Activated naive CD4-positive, alpha-beta T cell treated with anti-CD3 and anti-CD28 coated beads for 36 hours (primary cell): ENCODE measurements at places on chromosomes 4 and X. TPM values are rescaled to one million over a fixed set of nuclear protein-coding genes. Genes with fewer than 3 reads are reported as not detected.
A peak's percentile ranks its signal among the peaks of the same experiment; 100 is the strongest.

DNA sequence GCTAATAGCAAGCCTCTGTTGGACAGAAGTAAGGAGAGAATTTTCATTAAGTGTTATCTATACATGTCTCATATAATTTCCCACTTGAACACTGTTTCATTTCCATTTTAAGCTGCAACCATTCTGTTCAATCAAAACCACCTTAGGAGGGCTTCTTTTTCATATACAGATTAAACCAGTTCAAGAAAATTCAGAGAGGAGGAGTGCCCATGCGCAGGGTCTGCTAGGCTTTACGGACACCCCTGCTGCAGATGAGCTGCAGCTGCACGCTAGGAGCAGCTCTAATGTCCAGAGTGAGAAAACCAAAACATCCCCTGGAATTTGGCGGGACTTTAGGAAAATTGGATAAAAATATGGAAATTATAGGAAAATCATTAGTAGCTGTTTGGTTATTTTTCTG, 541.0 kb downstream of the SPRY1 start:
- H3K27me3 ChIP-seq: no peaks in the 10 kb centered on the region
- H3K27ac ChIP-seq: no peak overlapping the region
- DNase-seq: no peak
- H3K4me1 ChIP-seq: no peaks in the 10 kb centered on the region
- H3K4me3 ChIP-seq: no peak overlapping the region
- H3K36me3 ChIP-seq: no peaks in the 10 kb centered on the region

DNA sequence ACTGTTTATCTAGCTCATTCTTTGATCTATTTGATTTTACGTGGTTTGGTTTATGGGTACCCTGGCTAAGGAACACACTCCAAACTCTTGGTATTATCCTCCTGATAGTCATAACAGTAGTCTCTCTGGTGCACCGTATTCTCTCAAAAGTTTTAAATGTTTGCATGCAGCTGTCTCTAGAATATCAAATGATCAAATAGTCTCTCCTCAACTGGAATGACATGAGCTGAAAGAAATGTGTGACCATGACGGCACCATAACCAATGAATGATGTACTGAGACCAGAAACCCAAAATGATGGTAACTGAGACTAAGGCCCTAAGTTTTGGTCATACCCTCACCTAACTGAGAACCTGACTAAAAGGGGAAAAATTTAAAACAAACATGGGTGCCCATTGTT, 319.4 kb downstream of the SLC7A11 start:
- H3K4me1 ChIP-seq: no peaks in the 10 kb centered on the region
- H3K27ac ChIP-seq: no peak overlapping the region
- no peaks in the 10 kb centered on the region for H3K27me3 ChIP-seq
- no peak for DNase-seq

DNA sequence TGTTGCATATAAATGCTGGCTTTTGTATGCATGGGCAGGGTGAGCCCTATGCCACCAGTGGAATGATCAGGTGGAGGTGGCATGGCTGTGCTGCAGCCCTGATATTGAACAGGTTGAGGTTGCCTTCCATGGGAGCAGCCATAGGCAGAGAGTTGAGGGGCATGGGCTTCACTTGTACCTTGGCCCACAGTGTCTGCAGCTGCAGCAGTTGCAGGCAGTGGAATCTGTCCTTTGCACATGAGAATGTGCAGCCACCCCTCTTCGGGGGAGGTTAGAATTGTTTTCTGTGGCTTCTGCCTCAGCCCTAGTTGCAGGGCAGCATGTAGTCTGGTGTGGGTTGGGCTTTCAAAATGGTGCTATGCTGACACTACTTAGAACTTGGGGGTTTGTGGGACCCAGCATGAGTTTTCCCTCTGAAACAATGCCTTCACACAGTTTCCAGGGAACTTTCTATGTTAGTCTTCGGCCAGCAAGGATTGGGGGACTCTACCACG, 25.4 kb upstream of the VSIG1 start:
- peaks cover 52% of the 10 kb centered on the region for H3K4me1 ChIP-seq
- no peaks in the 10 kb centered on the region for H3K27me3 ChIP-seq
- H3K36me3 ChIP-seq: no peaks in the 10 kb centered on the region

GRCh38 chrX:2969021-2969420, 37.3 kb upstream of the ARSH start:
- H3K4me1 ChIP-seq: peaks cover 10% of the 10 kb centered on the region
- H3K27me3 ChIP-seq: peaks cover 2% of the 10 kb centered on the region
- DNase-seq: no peak
- no peak overlapping the region for H3K27ac ChIP-seq
- H3K4me3 ChIP-seq: no peak overlapping the region
- H3K36me3 ChIP-seq: no peaks in the 10 kb centered on the region

GRCh38 chr4:123430031-123430430, 33.4 kb downstream of the SPRY1 start:
- peaks cover 4% of the 10 kb centered on the region for H3K36me3 ChIP-seq
- H3K4me1 ChIP-seq: peaks cover 8% of the 10 kb centered on the region
- no peaks in the 10 kb centered on the region for H3K27me3 ChIP-seq
- no peak overlapping the region for H3K27ac ChIP-seq

- H3K27me3 ChIP-seq: peaks cover 10% of the 10 kb centered on the region
- DNase-seq: peak; percentile 54
- no peak overlapping the region for H3K4me3 ChIP-seq
- no peaks in the 10 kb centered on the region for H3K36me3 ChIP-seq
- peaks cover 16% of the 10 kb centered on the region for H3K4me1 ChIP-seq
Observed at GRCh38 chr4:26150948-26151347, 169.9 kb upstream of the RBPJ start.

DNA sequence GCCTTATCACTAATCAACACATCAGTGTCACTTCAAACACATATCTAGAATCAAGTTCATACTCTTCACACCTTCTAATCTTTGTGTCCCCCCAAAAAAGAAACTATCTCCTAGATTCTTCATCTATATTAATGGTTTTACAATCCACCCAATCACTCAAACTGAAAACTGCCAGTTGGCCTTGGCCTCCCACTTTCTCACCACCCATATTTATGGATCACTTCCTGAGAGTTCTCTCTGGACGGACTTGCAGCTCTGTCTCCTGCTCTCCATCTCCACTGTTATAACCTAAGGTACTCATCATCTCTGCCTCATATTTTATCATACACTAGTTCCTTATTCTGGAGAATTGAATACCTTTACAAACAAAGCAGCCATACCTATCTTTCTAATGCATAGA, 106.1 kb upstream of the ATOH1 start:
- no peak overlapping the region for H3K4me3 ChIP-seq
- no peaks in the 10 kb centered on the region for H3K36me3 ChIP-seq
- no peaks in the 10 kb centered on the region for H3K4me1 ChIP-seq
- no peak for DNase-seq
- no peaks in the 10 kb centered on the region for H3K27me3 ChIP-seq
- H3K27ac ChIP-seq: no peak overlapping the region

DNA sequence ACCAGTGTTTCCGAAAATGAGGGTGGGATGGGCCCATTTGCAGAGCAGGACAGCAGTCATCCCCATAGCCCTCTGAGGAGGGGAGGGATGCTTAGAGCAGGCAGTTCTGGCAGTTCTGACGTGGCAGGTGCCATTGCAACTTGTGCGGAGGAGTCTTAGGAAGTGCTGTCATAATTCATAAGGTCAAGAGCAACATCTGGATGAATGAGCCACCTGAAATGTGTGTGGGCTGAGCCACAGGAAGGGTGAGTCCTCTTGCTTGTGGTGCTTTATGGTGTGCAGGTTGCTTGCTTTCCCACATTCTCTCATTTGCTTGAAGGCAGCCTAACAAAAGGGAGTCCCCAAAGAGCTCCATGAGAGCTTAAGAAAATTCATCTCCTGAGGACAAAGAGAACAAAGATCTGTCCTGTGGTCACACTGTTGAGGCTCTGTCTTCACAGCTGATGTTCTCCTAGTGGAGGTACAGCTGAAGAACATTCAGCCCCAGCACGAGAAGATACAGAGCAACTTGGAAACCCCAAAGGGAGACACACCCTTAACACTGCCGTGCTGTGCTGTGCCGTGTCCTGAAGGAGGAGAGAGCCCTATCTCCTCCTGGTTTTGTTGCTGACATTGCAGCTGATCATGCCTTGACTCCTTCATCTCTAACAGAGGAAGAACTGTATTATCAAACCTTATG, 60.3 kb downstream of the DLG3 start:
- DNase-seq: peak; percentile 13
- H3K4me1 ChIP-seq: peaks cover 13% of the 10 kb centered on the region

DNA sequence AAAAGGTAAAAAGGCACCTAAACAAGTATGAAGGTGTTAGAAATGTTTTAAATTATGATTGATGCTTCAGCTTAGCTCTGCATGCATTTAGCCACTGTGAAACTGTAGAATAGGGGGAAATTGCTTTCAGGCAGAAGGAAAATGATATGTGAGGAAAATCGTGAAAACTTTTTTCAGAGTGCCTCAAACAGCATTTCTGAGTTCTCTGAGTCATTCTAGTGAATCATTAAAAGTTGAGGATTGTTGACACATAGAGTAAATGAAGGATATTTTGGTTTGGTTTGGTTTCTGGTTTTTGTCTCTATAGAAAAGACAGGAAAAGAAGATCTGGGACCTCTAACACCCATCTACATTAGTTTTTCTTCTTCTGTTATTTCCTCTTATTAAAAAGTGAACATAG, 332.5 kb upstream of the TRAM1L1 start:
- no peak overlapping the region for H3K4me3 ChIP-seq
- no peaks in the 10 kb centered on the region for H3K36me3 ChIP-seq
- DNase-seq: no peak
- no peaks in the 10 kb centered on the region for H3K4me1 ChIP-seq
- H3K27ac ChIP-seq: no peak overlapping the region
- no peaks in the 10 kb centered on the region for H3K27me3 ChIP-seq

DNA sequence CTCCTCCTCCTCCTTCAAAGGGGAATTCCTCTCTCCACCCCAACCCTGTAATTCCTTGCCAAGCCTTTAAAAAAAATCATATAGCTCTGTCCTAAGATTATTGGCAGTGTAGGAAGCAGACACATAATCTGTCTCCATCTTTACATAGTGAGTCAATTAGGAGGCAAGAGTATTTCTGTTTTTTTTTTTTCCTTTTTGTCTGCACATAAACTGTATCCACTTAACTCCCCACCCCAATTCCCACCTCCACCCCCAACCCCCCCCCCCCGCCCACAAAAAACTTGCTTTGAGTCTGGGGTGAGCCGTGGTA, 182.5 kb downstream of the RASL11B start:
- no peaks in the 10 kb centered on the region for H3K27me3 ChIP-seq
- H3K4me3 ChIP-seq: no peak overlapping the region
- peaks cover 6% of the 10 kb centered on the region for H3K36me3 ChIP-seq

GRCh38 chrX:10254739-10255138, 98.0 kb downstream of the CLCN4 start:
- no peaks in the 10 kb centered on the region for H3K4me1 ChIP-seq
- no peaks in the 10 kb centered on the region for H3K27me3 ChIP-seq
- no peaks in the 10 kb centered on the region for H3K36me3 ChIP-seq
- no peak overlapping the region for H3K27ac ChIP-seq

GRCh38 chr4:1033840-1034551, 22.6 kb downstream of the FGFRL1 start:
- no peak overlapping the region for H3K27ac ChIP-seq
- no peak overlapping the region for H3K4me3 ChIP-seq
- no peaks in the 10 kb centered on the region for H3K27me3 ChIP-seq
- no peaks in the 10 kb centered on the region for H3K4me1 ChIP-seq
- no peak for DNase-seq

GRCh38 chrX:136272325-136272724, 21.1 kb upstream of the MAP7D3 start:
- peaks cover 1% of the 10 kb centered on the region for H3K4me1 ChIP-seq
- H3K27me3 ChIP-seq: no peaks in the 10 kb centered on the region
- H3K36me3 ChIP-seq: no peaks in the 10 kb centered on the region
- H3K4me3 ChIP-seq: no peak overlapping the region
- no peak overlapping the region for H3K27ac ChIP-seq
- DNase-seq: no peak

- peaks cover 6% of the 10 kb centered on the region for H3K4me1 ChIP-seq
- peak; percentile 5 for DNase-seq
- H3K4me3 ChIP-seq: no peak overlapping the region
- H3K27me3 ChIP-seq: peaks cover 4% of the 10 kb centered on the region
- no peak overlapping the region for H3K27ac ChIP-seq
- no peaks in the 10 kb centered on the region for H3K36me3 ChIP-seq
Observed at GRCh38 chr4:52588771-52589591, 70.1 kb downstream of the USP46 start.

- H3K36me3 ChIP-seq: no peaks in the 10 kb centered on the region
- H3K27ac ChIP-seq: no peak overlapping the region
- no peak for DNase-seq
- H3K4me1 ChIP-seq: no peaks in the 10 kb centered on the region
- no peaks in the 10 kb centered on the region for H3K27me3 ChIP-seq
Observed at GRCh38 chrX:130053236-130053635, 57.1 kb downstream of the ELF4 start.

- no peak for DNase-seq
- no peaks in the 10 kb centered on the region for H3K27me3 ChIP-seq
- H3K27ac ChIP-seq: no peak overlapping the region
- no peaks in the 10 kb centered on the region for H3K36me3 ChIP-seq
- H3K4me1 ChIP-seq: no peaks in the 10 kb centered on the region
- no peak overlapping the region for H3K4me3 ChIP-seq
Observed at GRCh38 chrX:134533952-134534351, 74.0 kb downstream of the HPRT1 start.

DNA sequence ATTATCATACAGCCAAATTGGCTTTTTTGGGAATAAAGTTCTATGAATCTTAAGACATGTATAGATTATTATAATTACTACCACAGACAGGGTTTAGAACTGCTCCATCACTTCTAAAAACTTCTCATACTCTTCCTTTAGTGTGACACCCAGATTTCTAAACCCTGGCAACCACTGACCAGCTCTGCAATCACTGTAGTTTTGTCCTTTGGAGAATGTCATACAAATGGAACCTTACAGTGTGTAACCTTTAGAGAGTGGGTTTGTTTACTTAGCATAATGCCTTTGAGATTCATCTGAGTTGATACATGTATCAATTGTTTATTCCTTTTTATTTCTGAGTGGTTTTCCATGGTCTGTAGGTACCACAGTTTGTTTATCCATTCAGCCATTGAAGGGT, 95.0 kb downstream of the TMEM164 start:
- peaks cover 13% of the 10 kb centered on the region for H3K36me3 ChIP-seq
- H3K27ac ChIP-seq: no peak overlapping the region
- no peaks in the 10 kb centered on the region for H3K27me3 ChIP-seq
- H3K4me1 ChIP-seq: peaks cover 1% of the 10 kb centered on the region
- no peak for DNase-seq

The NDUFC1 gene
- total RNA-seq: 43.4 TPM

The GRIA2 gene
- total RNA-seq: not detected

The EVC2 gene
- not detected for total RNA-seq

The SPON2 gene
- 5.5 TPM for total RNA-seq

The GEMIN8 gene
- 4.7 TPM for total RNA-seq

The IL3RA gene
- total RNA-seq: not detected
